ENCODE measurements at places on chromosomes 11 and 22.

GRCh38 chr11:68734111-68734510, 17.2 kb downstream of the TESMIN start:
- no peak for DNase-seq

GRCh38 chr11:67393990-67394389, 2.2 kb downstream of the RAD9A start:
- no peak for DNase-seq

- DNase-seq: no peak
These were observed 64.0 kb upstream of the FIBIN start for GRCh38 chr11:26929806-26930517.

- no peak for DNase-seq
These were observed 759.4 kb downstream of the OPCML start for GRCh38 chr11:132772703-132773545.

DNA sequence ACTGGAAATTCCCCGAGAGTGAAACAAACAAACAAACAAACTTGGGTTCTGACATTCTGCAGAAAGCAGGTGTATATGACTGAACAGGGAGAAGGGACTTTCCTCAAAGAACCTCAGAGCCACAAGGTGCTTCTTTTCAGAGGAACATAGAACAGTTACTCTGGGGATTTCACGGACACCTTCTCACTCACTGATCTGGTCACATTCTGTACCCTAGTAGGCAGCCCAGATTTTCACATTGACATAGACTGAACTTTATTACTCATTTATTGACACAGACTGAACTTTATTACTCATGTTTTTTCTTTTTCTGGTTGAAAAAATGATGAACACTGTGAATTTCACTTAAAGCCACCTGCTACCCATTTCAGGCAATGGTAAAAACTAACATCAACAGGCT, 263.0 kb downstream of the OPCML start:
- no peak for DNase-seq

- no peak for DNase-seq
These were observed 134.0 kb downstream of the NTM start for GRCh38 chr11:131504199-131504949.

DNA sequence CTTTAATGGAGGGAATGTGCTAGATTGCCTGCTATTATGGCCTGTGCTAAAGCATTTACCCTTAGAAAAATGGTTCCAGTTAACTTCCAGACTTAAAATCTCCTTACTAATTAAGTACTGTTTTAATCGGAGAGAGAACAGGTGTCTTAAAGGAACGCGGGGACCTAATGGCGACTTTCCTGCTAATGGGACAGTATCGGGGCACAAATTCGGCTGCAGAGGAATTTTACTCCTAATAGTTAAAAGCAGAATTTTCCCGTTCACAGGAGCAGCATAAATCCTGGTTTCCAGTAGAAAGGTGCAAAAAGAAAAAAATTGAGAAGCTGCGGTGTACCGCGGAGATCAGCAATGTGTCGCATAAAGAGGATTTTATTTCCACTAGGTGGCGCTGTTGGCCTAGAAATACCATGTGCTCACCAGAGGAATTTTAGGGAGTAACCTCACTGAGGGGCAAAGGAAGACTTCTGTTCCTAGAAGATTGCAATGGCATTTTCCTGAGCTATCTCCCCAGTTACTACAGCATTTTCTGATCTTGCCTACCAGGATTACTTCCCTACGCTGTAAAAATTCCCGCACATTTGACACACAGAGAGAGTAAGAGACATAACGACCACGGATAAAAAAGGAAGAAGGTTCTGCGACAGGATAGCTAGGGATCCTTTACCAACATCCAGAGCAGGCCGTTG, 44.5 kb downstream of the ZNF280B start:
- no peak for DNase-seq

DNA sequence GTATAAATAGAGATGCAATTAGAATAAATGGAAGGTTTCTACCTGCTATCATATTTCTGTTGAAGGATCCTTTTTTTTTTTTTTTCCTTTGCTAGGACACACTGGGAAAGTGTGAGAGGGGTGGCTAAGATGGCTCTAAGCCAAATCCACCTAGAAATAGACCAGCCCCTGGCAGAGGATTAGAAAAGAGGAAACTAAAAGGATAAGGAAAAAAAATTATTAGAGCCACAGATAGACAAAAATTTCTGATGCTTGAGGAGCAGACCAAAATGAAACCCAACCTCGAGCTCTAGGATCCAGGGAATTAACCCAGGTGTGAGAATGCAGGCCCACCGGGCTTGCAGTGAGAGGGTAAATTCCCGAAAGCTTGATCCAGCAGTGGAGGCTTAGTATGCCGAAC, 262.3 kb downstream of the CADM1 start:
- DNase-seq: no peak

DNA sequence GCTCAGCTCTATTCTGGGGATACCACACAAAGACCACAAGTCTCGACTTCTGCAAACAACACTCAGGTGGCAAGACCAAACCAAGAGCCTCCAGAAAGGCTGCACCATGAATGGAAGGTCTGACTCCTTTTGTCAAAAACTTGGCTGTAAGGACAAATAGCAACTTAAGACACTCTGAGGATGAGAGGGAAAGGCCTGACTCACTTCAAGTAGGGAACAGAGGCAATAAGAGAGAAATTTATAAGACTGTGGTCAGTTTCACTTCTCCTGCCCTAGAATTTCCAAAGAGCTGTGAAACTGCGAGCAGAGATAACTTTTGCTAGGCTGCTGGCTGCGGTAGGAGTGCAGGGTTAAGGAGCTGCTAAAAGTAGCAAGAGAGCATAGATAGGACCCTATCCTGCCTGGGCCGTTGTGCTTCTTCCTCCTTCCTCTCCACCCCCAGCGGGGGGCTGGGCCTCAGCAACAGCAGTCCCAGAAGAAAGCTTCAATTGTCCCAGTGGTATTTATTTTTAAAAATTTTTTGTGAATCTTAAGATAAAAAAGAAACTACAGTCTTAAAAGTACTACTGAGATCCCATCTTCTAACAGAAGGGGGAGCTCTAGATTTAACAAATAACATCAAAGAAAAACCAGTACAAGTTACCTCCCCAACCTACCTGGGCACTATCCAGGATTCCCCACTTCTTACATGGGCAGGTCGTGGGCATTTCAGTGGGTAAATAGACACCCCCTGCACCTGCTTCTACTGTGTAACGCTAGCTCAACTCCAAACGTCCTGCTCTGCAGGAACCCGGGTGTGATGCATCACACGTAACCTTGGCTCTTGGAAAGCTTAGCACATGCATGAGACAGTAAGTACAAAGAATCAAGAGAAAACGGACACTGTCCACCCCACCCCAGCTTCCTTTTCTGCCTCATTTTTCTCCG, 66.4 kb downstream of the SGSM3 start:
- DNase-seq: peak; percentile 24

DNA sequence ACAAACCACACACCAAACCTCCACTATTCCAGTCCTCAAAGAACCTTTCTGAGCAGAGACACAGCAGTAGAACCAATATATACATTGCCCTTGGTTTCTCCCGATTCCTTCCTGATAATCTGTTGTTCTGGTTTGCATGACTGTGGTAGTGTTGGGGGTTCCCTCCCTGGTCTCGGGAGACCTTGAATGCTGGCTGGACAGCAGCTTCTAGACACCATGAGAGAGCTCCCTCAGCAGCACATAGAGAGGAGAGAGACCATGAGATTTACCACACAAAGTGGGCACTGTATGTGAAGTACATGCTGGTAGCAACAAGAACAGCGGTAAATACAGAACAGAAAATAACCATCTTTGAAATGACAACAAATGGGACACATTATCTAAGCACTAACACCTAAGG, 2.6 kb downstream of the C11orf91 start:
- DNase-seq: no peak

DNA sequence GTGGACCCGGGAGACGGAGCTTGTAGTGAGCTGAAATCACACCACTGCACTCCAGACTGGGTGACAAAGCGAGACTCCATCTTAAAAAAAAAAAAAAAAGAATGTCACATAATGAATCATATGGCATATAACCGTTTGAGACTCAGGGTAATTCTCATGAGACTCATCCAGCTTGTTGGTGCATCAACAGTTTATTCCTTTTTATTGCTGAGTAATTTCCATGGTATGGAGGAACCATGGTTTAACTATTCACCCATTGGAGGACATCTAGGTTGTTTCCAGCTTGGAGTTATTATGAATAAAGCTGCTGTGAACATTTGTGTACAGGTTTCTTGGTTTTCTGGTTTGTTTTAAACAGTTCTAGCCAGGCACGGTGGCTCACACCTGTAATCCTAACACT, 25.3 kb downstream of the PPARA start:
- no peak for DNase-seq

DNA sequence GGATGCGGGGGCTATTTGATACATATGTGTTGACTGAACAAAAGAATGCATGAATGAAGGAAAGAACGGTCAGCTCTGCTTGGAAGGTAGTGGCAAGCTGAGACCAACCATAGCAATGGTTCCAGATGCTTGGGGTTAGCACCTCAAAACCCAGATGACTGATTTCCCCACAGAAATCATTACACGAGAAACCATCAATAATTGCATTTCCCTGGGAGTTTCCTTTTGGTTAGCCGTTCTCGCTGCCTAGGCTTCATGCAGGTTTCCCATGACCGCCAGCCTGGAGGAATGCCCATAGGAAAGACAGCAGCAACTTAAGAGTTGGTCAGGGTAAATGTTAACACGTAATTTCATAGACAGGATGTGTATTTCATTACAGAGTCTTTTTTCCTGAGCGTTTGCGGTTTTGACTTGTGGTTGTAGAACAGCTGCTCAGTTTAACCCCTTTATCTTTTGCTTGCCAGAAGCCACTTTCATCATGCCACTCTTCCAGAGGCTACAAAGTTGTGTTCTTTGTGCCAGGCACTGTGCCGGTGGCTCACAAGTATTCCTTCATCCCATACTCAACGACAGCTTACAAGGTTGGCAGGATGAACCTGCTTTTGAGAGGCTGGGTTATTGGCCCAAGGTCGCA, 2.8 kb downstream of the IL17RA start:
- no peak for DNase-seq

GRCh38 chr11:122093731-122094275, 22.2 kb downstream of the BLID start:
- no peak for DNase-seq

GRCh38 chr11:352456-353031, 16.8 kb upstream of the B4GALNT4 start:
- no peak for DNase-seq

GRCh38 chr11:33533386-33534052, 167.1 kb downstream of the C11orf91 start:
- no peak for DNase-seq

DNA sequence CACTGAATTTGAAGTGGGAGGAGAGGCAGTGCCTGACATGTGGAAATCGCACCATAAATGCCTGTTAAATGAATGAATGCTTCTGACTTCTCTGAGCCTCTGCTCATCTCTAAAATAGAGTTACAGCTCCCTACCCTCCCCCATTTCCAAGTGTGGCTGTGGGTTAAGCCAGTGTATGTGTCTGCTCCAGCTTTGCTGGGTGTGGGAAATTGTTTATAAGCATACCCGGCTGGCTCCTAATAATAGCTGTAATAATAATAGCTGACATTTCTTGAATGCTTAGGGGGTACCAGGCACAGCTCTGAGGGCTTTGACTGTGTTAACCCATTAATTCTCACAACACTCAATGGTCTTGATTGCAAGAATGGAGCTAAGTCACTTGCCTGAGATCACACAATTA, 7.0 kb upstream of the FCHSD2 start:
- no peak for DNase-seq

DNA sequence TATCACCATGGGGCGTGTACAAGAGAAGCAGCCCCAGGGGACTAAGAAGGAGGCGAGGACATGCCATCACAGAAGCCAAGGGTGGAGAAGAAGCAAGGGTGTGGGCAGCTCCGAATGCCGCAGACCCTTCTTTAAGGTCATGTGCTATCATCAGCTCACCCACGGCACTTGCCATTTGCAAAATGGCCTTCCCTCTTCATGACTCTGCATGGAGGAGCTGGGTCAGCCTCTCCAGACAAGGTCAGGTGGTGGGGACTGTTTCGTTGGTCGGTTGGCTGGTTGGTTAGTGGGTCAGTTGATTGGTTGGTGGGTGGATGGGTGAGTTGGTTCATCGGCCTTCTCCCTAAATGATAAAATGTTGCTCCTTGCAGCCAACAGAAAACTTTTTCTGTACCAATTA, 622.5 kb downstream of the TBC1D22A start:
- no peak for DNase-seq

GRCh38 chr11:9095421-9095820, 4.0 kb upstream of the SCUBE2 start:
- DNase-seq: no peak

- DNase-seq: no peak
These were observed 211.1 kb upstream of the MTNR1B start for GRCh38 chr11:92758241-92758780.

GRCh38 chr22:40241200-40241763, 63.6 kb downstream of the TNRC6B start:
- DNase-seq: no peak

DNA sequence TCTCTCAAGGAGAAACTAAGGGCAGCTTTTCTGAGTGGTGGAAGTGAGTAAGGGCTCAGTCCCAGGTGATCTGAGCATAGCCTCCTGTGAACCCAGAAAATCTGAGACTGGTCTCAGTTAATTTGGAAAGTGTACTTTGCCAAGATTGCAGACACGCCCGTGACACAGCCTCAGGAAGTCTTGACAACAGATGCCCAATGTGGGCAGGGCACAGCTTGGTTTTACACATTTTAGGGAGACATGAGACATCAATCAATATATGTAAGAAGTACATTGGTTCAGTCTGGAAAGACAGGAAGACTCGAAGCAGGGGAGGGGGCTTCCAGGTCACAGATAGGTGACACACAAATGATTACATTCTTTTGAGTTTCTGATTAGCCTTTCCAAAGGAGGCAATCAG, 13.5 kb upstream of the CRY2 start:
- no peak for DNase-seq

DNA sequence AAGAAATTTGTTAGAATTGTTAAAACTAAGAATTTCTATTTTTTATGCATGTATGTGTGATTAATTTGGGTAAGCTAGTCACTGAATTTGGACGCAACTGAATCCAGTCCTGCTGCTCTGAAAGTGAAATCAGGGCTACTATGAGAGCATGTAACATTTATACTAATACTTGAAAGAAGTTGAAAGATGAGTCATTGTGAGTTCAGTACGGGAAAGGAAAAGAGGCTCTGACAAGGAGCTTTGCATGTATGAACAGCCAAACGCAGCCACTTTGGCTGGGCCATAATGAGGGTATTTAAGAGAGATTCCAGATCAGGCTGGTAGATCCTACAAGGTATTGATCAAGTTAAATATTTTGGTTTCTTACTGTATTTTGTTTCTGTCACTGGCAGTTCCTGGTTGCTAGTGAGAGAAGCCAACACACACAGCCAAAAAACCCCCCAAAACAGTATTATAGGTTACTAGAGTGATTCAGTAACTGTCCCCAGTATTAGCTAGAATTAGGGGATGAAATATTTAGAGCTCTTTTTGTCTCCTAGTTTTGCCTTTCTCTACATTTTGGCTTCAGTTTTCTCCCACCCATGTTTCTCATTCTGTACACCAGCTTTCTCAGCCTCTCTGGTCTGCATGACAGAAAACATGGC, 14.1 kb downstream of the AASDHPPT start:
- no peak for DNase-seq

GRCh38 chr22:34105461-34106062, 185.3 kb upstream of the LARGE1 start:
- peak; percentile 36 for DNase-seq
